ENCODE measurements at places on chromosomes 12 and 14. TPM values are rescaled to one million over a fixed set of nuclear protein-coding genes. Genes with fewer than 3 reads are reported as not detected.

- no peak for DNase-seq
Measured at GRCh38 chr14:77804592-77804991, 4.7 kb downstream of the ADCK1 start.

- no peak for DNase-seq
Measured at GRCh38 chr12:7748852-7749251, 1.7 kb upstream of the CLEC4C start.

DNA sequence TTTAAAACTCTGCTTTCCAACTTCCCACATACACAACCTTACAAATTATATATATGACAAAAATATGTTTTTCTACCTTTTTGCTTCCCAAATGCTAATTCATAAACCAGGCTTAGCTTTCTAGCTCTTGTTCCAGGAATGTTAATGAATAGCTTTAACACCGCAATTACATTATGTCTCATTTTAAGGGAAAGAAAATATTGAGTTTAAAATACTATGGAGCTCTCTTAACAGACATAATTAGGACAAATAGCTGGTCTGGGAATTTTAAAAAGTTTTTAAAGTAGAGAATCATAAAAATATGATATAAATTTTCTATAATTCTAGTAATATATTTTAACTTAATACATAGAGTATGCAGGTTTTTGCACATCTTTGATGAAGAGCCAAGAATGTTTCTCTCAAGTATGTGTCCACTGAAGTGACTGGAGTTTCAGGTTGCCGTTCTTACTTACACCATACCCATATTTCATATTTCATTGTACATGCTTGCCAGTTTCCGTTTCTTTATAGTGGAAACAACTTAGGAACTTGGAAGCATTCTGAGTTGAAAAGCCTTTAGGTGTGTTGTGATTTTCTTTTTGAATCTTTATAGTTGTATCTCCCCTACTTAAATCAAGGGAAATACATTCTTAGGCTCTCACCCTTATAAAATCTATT, 90.6 kb upstream of the SLCO1C1 start:
- DNase-seq, result no peak

- DNase-seq, result no peak
Measured at GRCh38 chr14:82192387-82192786, 658.7 kb upstream of the SEL1L start.

- no peak for DNase-seq
Measured at GRCh38 chr12:11499806-11500187, 104.4 kb upstream of the PRB2 start.

Gene GPRC5D
- total RNA-seq, result not detected

DNA sequence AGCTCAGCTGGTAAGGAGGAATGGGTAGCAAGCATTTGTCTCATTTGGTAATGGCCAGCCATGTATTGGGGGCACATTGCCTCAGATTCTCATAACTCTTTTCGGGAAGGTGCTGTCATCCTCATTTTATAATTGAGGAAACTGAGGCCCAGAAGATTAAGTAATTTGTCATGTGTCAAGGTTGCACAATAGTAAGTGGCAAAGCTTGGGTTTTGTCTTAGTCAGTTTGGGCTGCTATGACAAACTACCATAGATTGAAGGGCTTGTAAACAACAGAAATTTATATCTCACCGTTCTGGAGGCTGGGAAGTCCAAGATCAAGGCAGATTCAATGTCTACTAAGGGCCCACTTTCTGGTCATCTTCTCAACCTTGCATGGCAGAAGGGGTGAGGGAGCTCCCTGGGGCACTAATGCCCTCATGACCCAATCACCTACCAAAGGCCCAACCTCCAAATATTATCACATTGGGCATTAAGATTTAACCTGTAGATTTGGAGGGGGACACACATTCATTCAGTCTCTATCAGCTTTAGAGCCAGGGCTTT, 99.6 kb downstream of the SRGAP1 start:
- no peak for DNase-seq

Data from T-cell (primary cell).